Activated effector memory CD4-positive, alpha-beta T cell treated with Interleukin-2 at 50 U/mL for 16 hours (primary cell): ENCODE measurements at places on chromosomes 2 and 18.

DNA sequence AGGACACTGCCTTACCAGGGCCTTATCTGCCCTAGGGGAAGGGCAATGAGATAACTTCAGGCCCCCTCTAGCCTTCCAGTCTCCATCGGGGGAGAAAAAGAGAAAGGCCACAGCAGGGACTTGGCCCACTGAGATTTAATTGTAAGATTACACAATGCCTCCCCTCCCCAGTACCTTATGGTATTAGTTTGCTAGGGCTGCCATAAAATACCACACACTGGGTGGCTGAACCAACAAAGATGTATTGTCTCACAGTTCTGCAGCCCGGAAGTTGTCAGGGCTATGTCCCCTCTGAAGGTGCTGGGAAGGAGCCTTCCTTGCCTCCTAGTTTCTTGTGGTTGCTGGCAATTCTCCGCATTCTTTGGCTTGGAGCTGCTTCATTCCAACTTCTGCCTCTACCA, 34.8 kb upstream of the SPATA3 start:
- DNase-seq = no peak

- no peak for DNase-seq
Measured at GRCh38 chr2:47690132-47690531, 92.8 kb upstream of the MSH6 start.

GRCh38 chr2:206225435-206226232, 48.8 kb upstream of the ZDBF2 start:
- no peak for DNase-seq

- no peak for DNase-seq
Measured at GRCh38 chr18:76275727-76276313, 219.2 kb downstream of the ZNF516 start.

DNA sequence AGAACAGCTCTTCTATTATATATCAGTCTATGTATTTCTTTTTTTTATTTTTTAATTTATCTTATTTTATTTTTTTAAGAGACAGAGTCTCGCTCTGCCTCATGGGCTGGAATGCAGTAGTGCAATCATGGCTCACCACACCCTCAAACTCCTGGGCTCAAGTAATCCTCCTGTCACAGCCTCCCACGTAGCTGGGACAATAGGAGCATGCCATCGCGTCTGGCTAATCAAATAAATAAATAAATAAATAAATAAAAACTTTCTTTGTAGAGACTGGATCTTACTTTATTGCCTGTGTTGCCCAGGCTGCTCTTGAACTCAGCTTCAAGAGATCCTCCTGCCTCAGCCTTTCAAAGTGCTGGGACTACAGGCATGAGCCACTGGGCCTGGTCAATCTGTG, 117.0 kb downstream of the RBMS1 start:
- DNase-seq = no peak

- no peak for DNase-seq
Measured at GRCh38 chr2:120094795-120095194, 81.9 kb downstream of the EPB41L5 start.

DNA sequence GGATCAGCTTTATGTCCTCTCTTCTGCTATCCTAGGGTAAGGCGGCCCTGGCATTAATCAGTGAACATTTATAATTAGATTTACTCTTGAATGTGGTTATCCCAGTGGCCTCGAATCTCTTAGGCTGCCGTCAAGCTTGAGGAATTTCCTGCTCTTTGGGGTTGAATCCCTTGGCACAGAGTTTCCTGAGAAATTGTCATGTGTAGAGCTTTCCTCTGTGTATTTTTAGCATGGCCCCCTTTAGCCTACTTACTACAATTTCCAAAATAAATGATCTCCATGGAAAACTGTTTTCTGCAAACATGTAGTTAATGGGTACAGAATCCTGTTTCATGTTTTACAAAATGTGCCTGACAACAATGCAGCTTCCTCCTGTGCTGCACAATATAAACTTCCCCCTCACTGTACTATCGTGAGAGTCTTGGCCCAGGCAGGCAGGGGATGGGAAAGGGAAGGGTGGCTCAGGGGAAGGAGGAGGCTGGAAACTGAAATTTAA, 18.1 kb downstream of the NCAPH start:
- no peak for DNase-seq

GRCh38 chr18:80109676-80110078, 615 bp downstream of the ADNP2 start:
- DNase-seq = peak; percentile 19

- no peak for DNase-seq
Measured at GRCh38 chr2:120871881-120872620, 136.4 kb downstream of the GLI2 start.

DNA sequence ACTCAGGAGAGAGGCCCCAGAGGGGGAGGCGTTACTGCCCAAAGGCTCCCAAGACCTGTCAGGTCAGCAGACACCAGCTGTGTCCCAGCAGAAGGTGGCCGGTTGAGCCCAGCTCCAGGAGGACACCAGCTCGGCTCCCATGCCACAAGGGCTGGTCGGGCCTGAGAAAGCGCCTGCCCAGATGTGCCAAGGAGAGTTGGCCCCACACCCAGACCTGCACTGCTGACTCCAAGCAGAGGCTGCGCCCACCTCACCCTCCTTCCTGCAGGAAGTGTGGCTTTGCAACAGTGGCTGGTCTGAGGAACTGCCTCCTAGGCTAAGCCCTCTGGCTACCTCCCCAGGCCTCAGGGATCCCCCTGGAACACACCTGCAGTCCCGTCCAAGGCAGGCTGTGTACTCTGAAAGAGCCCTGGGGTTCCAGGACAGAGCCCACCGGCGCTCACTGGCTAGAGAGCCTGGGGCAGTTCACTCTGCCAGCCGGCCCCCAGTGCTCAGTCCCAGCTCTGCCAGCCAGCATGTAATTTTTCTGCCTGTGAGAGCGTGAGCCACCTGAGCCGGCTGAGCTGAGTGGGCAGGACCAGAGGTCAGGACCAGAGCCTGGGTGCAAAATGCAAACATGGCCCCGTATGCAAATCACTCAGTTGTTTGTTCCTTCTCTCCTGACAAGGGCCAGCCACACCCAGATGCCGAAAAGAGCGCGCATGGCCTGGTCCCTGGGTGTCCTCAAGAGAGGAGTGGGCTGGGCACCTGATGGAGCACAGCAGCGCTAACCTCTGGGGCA, 36.9 kb upstream of the PTMA start:
- DNase-seq = no peak

DNA sequence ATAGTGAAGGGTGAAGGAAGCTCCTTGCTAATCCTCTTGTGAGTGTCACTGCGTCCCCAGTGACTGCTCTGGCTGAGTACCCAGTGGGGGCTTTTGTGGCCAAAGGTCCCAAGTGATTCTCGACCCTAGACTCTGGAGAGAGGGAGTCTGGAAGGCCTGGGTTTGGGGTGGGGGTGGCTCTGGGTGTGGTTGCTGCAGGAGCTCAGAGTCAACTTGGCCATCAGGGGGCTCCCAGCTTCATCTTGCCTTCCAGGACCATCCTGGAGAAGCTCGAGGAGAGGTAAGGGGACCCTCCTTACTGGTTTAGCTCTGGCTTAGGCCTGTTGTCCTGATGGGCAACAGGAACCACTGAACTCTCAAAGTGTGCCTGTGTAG, 592 bp downstream of the PSD4 start:
- no peak for DNase-seq

DNA sequence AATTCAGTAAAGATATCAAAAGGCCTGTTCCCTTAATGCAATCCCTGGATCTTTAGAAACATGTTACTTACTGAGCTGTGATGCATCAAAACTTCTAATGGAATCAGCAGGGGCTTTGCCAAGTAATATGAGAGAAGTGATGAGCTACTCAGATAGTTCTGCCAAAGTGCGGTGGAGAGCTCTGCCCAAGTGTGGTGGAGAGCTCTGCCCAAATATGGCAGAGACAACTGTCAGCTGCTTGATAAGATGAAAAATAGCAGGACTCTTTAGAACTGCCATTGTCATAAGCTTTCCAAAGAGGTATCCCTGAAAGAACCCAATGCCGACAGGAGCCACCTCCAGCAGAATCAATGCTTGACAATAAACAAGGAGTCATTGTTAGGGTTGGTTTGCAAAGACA, 167.9 kb upstream of the SLC39A10 start:
- DNase-seq = no peak

- no peak for DNase-seq
Measured at GRCh38 chr2:241635756-241636155, 1.2 kb downstream of the THAP4 start.

DNA sequence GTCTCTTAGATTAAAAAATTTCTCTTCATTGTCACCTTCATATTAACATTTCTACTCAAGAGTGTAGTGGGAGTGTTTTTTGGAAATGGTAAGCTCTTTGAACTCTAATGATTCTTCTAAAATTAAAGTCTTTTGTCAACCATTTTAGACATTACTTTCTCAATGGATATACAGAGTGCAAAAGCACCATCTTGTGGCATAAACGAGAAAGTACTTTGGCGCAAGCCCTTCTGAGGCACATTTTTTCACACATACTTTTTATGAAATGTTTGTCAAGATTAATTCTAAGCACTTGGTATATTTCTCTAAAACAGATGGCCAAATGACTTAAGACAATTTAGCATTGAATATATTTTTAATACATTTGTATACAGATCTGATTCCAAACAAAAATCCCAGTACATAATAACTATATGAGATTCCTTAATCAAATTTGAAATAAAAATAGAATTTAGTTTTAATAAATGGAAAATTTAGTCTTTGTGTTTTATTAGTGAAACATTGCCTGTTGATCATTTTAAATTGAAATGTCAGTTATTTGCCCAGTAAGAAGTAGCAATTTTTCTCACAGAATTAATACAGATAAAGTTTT, 63.3 kb upstream of the GALNT5 start:
- no peak for DNase-seq

GRCh38 chr2:3644246-3644525, 13.8 kb upstream of the ALLC start:
- DNase-seq = no peak

DNA sequence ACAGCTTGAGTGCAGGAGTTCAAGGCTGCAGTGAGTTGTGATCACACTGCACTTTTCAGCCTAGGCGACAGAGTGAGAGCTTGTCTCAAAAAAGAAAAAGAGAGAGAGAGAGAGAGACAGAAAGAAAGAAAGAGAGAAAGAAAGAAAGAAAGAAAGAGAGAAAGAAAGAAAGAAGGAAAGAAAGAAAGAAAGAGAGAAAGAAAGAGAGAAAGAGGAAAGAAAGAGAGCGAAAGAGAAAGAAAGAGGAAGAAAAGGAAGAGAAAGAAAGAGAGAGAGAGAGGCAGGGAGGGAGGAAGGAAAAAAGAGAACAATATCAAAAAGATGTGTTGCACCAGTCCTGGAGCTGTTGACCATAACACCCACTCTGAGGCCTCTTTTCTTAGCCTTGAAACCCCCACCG, 89.8 kb upstream of the MBOAT2 start:
- no peak for DNase-seq

GRCh38 chr2:188695953-188696352, 278.2 kb upstream of the COL3A1 start:
- DNase-seq = no peak
